ENCODE measurements at places on chromosomes 2 and 18. TPM values are rescaled to one million over a fixed set of nuclear protein-coding genes. Genes with fewer than 3 reads are reported as not detected.

The ALPP gene
- not detected for total RNA-seq

The ATP6V1C2 gene
- total RNA-seq: 3.5 TPM

The HADHB gene
- 65.6 TPM for total RNA-seq

The ARL6IP6 gene
- 13.4 TPM for total RNA-seq

The IL36G gene
- total RNA-seq: not detected

The BOLL gene
- not detected for total RNA-seq

The CELF4 gene
- total RNA-seq: not detected

The RBM44 gene
- total RNA-seq: 0.69 TPM

The EMILIN2 gene
- 80.9 TPM for total RNA-seq

The DSC3 gene
- not detected for total RNA-seq

The ALLC gene
- not detected for total RNA-seq

The ANAPC1 gene
- total RNA-seq: 74.0 TPM

The CNNM3 gene
- 20.3 TPM for total RNA-seq

The MBOAT2 gene
- total RNA-seq: 1.7 TPM

The FSIP2 gene
- 0.07 TPM for total RNA-seq

The SERPINB4 gene
- total RNA-seq: not detected

The ST6GAL2 gene
- not detected for total RNA-seq

The SYT4 gene
- not detected for total RNA-seq

The GPR148 gene
- not detected for total RNA-seq

The PLEKHH2 gene
- total RNA-seq: 0.07 TPM

The CCL20 gene
- total RNA-seq: not detected

The NEB gene
- total RNA-seq: 1.2 TPM

Data from activated B cell treated with CpG ODN at 0.5 μM for 24 hours (primary cell).